ENCODE measurements at places on chromosomes 5 and 9. TPM values are rescaled to one million over a fixed set of nuclear protein-coding genes. Genes with fewer than 3 reads are reported as not detected.

SV2C gene
- total RNA-seq = not detected

ANAPC2 gene
- 11.3 TPM for total RNA-seq

DNA sequence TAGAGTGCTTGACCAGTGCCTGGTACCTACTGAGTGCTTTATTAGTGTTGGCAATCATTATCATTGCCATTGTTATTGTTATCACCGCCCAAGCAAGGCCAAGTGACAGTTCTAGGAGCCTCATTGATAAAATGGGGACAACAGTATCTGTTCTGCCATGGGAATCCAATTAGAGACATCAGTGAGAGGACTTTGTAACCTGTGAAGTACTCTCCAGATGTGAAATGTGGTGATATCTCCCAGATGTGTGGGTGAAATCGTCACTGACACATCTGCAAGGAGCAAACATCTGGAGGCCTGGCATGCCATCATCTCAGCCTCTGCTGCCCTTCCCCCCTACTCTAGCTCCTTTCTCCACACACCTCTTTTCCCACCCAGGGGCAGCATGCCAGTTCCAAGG lies 260.8 kb downstream of the PAPPA start:
- DNase-seq = no peak

IFNA13 gene
- total RNA-seq = not detected

DNA sequence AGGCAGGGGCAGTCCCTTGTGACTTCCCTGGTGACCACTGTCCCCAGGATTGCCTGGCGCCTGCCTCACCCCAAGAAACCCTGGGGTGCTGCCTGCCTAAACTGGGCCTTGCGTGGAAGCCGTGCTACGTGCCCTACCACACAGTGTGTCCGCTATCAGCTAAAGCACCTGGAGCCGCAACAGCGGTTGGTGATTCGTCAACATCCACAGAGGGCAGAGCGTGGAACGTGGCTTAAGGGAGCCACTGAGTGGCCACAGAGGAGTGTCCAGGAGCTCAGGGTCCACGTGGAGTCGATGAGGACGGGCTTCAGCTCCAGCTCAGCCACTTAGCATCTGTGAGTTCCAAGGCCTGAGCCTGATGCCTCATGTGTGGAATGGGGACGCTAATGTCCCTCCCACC lies 25.3 kb downstream of the LAMC3 start:
- no peak for DNase-seq
